ENCODE measurements at places on chromosomes 5 and 9.

GRCh38 chr9:81371824-81372223, 317.5 kb downstream of the TLE1 start:
- no peak for DNase-seq

- no peak for DNase-seq
Observed at GRCh38 chr5:135008556-135008955, 25.5 kb downstream of the PITX1 start.

- DNase-seq = no peak
Observed at GRCh38 chr9:133494636-133495326, 15.9 kb upstream of the SLC2A6 start.

- no peak for DNase-seq
Observed at GRCh38 chr9:87075537-87075936, 128.2 kb upstream of the GAS1 start.

DNA sequence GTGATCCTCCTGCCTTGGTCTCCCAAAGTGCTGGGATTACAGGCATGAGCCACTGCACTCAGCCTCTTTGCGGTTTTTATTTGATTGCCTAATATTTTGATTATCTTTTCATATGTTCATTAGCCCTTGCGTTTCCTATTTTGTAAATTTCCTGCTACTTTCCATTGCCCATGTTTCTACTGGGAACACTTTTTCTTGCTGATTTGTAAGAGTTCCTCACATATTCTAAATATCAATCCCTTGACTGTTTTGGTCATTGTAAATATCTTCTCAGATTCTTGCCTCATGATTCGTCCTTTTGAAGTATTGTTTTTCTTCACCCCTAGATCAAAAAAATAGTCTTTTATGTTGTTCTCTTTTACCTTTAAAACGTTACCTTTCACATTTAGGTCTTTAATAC, 37.9 kb upstream of the TTC1 start:
- DNase-seq = no peak

- peak; percentile 81 for DNase-seq
Observed at GRCh38 chr5:69334793-69335268, 2.2 kb upstream of the CCDC125 start.

DNA sequence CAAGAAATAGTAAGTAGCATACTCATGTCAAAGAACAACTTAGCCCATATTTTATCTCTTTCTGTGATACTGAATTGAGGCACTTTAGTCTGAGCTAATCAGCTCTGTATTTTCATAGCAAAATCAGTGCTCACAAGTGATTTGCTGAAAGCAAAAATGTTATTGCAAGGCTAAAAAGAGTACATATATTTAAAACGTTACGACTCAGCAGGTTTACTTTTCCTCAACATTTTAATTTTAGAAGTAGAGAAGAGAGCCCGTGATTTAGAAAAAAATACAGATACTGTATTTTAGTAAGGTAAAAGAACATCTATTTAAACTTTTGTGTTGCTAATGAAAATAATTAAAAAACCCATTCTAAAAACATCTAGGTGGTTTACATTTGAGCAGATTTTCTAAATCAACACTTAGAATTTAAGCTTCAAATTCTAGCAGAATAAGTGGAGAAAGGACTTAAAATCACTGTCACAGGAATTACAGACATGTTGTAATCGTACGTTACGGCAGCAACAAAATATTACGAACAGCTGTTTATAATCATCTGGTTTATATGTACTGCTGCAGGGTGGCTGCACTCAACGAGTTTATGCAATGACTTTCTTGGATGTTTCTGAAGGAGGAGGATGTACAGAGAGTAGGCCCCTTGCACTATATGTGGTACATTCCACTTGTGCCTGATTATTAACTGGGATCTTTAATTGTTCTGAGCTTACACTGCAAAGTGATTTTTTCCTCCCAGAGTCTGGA, 20.1 kb downstream of the SREK1 start:
- no peak for DNase-seq

- no peak for DNase-seq
Observed at GRCh38 chr5:77168879-77169244, 41.6 kb upstream of the PDE8B start.

DNA sequence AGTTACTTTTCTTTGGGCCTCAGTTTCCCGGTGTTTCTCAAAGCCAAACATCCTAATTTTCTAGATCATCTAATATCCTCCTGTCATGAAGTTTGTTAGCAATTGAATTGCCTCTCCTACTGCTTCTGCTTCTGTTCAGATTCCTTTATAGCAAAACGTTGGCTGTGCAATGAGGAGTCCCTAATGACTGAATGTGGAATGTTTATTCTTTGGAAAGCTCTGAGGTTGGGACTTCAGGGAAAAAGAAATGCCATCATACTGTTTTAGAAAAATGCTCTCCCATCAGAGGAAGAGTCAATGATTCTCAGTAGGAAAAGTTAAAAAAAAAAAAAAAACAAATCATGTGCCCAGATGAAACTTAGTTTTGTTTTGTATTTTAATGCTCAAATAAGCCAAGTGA, 268.7 kb upstream of the PAPPA start:
- DNase-seq = no peak

- DNase-seq = no peak
Observed at GRCh38 chr5:109242518-109242917, 167.3 kb downstream of the PJA2 start.

DNA sequence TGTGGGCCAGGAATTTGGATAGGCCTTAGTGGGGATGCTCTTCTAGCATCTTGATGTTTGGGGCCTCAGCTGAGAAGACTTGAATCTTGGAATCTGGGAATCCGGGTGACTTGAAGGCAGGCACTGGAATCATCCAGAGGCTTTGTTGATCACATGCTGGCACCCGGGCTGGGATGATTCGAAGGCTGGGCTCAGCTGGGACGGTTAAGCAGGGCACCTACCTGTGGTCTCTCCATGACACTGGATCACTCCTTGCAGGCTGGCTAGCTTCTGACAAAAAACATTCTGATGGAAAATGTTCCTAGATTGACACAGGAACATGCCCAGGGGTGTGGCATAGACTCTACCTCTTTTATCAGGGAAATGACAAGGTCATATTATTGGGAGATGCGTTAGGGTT, 149.1 kb downstream of the TENT4A start:
- DNase-seq = no peak

- no peak for DNase-seq
Observed at GRCh38 chr5:103487822-103488493, 74.6 kb downstream of the NUDT12 start.

DNA sequence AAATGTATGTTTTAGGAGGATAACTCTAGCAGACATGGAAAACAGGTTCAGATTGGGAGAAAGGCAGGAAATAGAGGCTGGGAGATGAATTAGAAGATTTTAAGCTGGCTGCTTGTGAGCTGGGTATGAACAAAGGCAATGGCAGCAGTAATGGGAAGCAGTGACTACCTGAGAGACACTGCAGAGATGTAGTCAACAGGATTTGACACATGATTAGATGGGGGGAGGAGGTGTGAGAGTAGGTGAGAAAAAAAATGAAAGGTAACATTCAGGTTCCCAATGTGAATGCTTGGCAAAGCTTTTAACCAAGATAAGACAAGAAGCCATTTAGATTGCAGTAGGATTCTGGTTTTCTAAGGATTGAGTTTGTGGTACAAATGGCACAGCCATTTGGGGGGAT, 22.8 kb upstream of the IFNE start:
- DNase-seq = peak; percentile 36

- DNase-seq = no peak
Observed at GRCh38 chr9:111276431-111277128, 53.4 kb downstream of the OR2K2 start.

- DNase-seq = no peak
Observed at GRCh38 chr9:5043381-5043780, 58.3 kb downstream of the JAK2 start.

GRCh38 chr5:115575167-115576070, 26.9 kb downstream of the TICAM2 start:
- no peak for DNase-seq

- no peak for DNase-seq
Observed at GRCh38 chr5:10220248-10220647, 29.4 kb downstream of the ATPSCKMT start.

- DNase-seq = no peak
Observed at GRCh38 chr5:66828046-66828547, 231.9 kb downstream of the MAST4 start.

DNA sequence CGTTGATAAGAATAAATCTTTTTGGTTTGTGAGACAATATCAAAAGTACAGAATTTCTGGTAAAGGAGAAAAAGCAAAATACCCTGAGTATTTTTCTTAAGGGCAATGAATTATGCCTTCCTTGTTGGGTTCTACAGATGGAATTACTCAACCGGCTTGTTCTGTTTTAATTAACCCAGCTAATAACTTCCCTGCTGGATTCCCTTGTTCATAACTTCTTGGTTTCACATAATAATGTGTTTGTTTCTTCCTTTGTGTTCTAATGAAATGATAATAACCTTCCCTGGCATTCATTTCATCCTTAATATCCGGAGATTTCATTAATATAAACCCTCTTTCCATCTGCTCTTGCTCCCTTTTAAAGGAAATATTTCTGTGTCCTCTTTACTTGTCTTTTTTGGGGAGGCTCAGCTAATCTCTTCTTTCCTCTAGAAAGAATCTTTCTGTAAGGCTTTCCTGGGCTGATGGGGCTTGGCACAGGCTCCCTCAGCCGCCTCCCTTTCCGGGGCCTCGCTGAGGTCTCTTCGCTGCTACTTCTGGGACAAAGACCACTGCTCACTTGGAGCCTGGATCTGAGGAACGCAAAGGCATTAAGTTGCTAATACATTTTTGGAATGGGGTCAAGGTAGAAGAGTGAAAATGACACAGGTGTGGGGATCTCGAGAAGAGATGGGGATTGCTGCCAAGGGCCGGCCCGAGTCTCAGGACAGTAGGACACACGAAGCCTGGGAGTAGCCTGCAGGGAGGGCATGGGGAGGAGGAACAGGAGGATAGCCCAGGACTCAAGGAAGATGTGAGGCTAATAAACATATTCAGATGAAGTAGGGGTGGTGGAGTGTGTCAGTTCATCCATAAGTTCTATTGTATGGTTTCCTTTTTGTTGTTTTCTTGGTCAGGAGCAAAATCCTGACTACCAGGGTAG, 118.5 kb downstream of the NRG2 start:
- DNase-seq = no peak

DNA sequence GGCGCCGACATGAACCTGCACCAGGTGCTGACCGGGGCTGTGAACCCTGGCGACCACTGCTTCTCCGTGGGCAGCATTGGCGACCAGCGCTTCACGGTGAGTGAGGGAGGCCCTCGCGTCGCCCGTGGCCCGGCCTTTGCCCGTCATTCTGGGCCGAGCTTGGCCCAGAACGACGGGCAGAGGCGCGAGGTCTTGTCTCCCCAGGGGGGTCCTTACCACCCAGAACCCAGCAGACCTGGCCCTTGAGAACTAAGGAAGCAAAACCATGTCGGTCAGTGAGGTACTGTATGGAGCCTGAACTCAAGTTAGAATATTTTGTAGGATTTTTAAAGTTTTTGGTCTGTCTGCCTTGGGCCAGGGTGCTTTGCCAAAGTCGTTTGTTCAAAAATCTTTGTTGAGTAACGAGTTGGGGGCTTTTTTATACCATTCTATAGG, 691 bp downstream of the DMXL1 start:
- DNase-seq = no peak

GRCh38 chr5:145062280-145063062, 772.7 kb downstream of the PRELID2 start:
- DNase-seq = no peak
